Left ventricle myocardium superior (tissue), 1 donor: ENCODE measurements at places on chromosomes 5 and 9. TPM values are rescaled to one million over a fixed set of nuclear protein-coding genes. Genes with fewer than 3 reads are reported as not detected.

Gene LRRC14B
- 107 TPM for total RNA-seq

Gene PCDHGA6
- 5.7 TPM for total RNA-seq

Gene DMGDH
- 1.3 TPM for total RNA-seq

Gene PCDHB10
- 0.64 TPM for total RNA-seq

Gene C5orf46
- 2.8 TPM for total RNA-seq

Gene SARDH
- total RNA-seq: 0.64 TPM

Gene GZMA
- total RNA-seq: 0.87 TPM

Gene TLE1
- 10.2 TPM for total RNA-seq

Gene OSMR
- 9.9 TPM for total RNA-seq

Gene OR2K2
- total RNA-seq: not detected

Gene MSMP
- not detected for total RNA-seq

Gene SLC12A7
- 230 TPM for total RNA-seq

Gene KIF4B
- 0.05 TPM for total RNA-seq

Gene SPATA31C1
- total RNA-seq: not detected

Gene GRIA1
- 0.15 TPM for total RNA-seq

Gene ADAMTS19
- total RNA-seq: 1.1 TPM

Gene ATP10B
- total RNA-seq: not detected

Gene RNF183
- total RNA-seq: not detected

Gene FBXL7
- 21.6 TPM for total RNA-seq

Gene RASGRF2
- 6.5 TPM for total RNA-seq

Gene ECSCR
- 20.6 TPM for total RNA-seq

Gene C5orf58
- total RNA-seq: not detected

Gene WWC1
- 4.3 TPM for total RNA-seq

Gene NRG2
- total RNA-seq: 1.9 TPM

Gene C5orf52
- total RNA-seq: not detected

Gene NTNG2
- 1.9 TPM for total RNA-seq

Gene TUBB4B
- total RNA-seq: 439 TPM

Gene FBP1
- 1.3 TPM for total RNA-seq

Gene ZNF366
- 8.9 TPM for total RNA-seq

Gene GTF2H2C
- total RNA-seq: 18.0 TPM

Gene GARNL3
- total RNA-seq: 17.3 TPM

Gene TPPP
- 34.8 TPM for total RNA-seq

Gene HAPLN1
- total RNA-seq: 0.05 TPM

Gene RABEPK
- total RNA-seq: 9.0 TPM

Gene SCGB3A2
- total RNA-seq: not detected

Gene DRD1
- total RNA-seq: not detected

Gene FOXD4L6
- not detected for total RNA-seq

Gene IFNK
- total RNA-seq: not detected

Gene SLC36A2
- total RNA-seq: 0.22 TPM

Gene ZCCHC9
- total RNA-seq: 9.3 TPM

Gene NR5A1
- not detected for total RNA-seq

Gene LMX1B
- total RNA-seq: 0.74 TPM

Gene RNF180
- total RNA-seq: 12.5 TPM

Gene SLC6A3
- total RNA-seq: not detected

Gene PCDHA2
- total RNA-seq: not detected
